A549 treated with CpdA at 1 μM for 4 hours (cell line): ENCODE measurements at places on chromosomes 2 and 18. TPM values are rescaled to one million over a fixed set of nuclear protein-coding genes. Genes with fewer than 3 reads are reported as not detected.

SPATA3 gene
- not detected in 5 replicates for total RNA-seq

CXCR1 gene
- not detected in 5 replicates for total RNA-seq

IL1RL1 gene
- total RNA-seq: 0.72 to 1.9 TPM (median 1.3 TPM) in 5 replicates

POTEC gene
- not detected in 5 replicates for total RNA-seq

PTGR3 gene
- 12.6 to 15.7 TPM (median 13.8 TPM) in 5 replicates for total RNA-seq

GRB14 gene
- 4.3 to 6.9 TPM (median 5.8 TPM) in 5 replicates for total RNA-seq

MEP1B gene
- 0.07 to 0.27 TPM in 2 of 5 replicates, not detected in the others for total RNA-seq

MOGAT1 gene
- total RNA-seq: not detected in 5 replicates

POU3F3 gene
- total RNA-seq: 0.03 to 0.05 TPM in 2 of 5 replicates, not detected in the others

RPRM gene
- total RNA-seq: 0.05 TPM in 1 of 5 replicates, not detected in the others

IL36A gene
- not detected in 5 replicates for total RNA-seq

ITPRIPL1 gene
- total RNA-seq: not detected in 5 replicates

ADAM23 gene
- 8.0 to 10.7 TPM (median 10.3 TPM) in 5 replicates for total RNA-seq

NEU4 gene
- total RNA-seq: 0.14 to 0.45 TPM (median 0.31 TPM) in 5 replicates

PSD4 gene
- total RNA-seq: 9.3 to 13.0 TPM (median 10.4 TPM) in 5 replicates

TMEM198 gene
- total RNA-seq: 0.33 to 1.5 TPM (median 1.2 TPM) in 5 replicates

SEMA4F gene
- 8.8 to 11.7 TPM (median 9.6 TPM) in 5 replicates for total RNA-seq
